HTR-8/SVneo (cell line): ENCODE measurements at places on chromosomes 16 and 17.
A peak's percentile ranks its signal among the peaks of the same experiment; 100 is the strongest.

DNA sequence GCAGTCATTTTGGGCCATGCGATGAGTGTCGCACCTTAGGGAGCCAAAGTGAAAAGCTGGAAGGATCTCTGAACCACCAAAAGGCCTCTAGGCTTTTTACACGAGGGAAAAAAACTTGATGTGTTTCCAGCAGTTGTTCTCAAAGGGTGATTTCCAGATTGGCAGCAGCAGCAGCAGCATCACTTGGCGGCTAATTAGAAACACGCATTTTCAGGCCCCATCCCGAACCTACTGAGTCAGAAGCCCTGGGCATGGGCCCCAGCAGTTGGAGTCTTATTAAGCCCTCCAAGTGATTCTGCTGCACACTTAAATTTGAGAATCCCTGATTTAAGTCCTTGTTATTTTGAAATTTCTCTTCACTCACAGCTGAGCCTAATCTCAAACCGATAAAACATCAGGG, 25.3 kb upstream of the PYY start:
- DNase-seq, result no peak

DNA sequence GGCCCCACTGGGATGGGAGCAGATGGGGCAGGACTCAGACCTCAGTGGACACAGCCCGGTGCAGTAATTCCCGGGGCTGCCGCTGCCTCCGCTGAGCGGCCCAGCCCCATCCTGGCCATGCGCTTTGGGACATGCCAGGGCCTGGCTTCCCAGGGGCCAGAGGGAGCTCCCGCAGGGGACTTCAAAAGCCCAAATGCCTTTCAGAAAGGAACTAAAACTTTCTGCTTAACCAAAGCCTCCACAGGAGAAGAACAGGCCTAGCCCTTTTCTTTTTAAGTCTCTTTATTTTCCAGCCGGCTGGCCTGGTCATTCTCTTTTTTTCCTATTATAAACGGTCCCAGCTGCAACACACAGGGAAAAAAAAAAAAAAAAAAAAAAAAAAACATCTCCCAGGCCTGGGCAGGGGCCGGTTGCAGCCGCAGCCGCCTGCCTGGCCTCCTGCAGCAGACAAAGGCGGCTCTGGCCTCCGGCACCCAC, 10.7 kb upstream of the ZNF423 start:
- DNase-seq, result no peak

- DNase-seq, result peak; percentile 34
These were observed 787 bp downstream of the PRKAR1A start for GRCh38 chr17:68512960-68513474.

- DNase-seq, result peak; percentile 93
These were observed 16.3 kb upstream of the BCAR1 start for GRCh38 chr16:75267631-75268264.

GRCh38 chr17:75152922-75153779, 1.2 kb downstream of the JPT1 start:
- peak; percentile 58 for DNase-seq
